NCI-H2171 treated with DMSO at 0.1 percent for 48 hours (cell line): ENCODE measurements at places on chromosomes 4 and X.

GRCh38 chr4:60911127-60911526, 289.0 kb upstream of the ADGRL3 start:
- DNase-seq: no peak

DNA sequence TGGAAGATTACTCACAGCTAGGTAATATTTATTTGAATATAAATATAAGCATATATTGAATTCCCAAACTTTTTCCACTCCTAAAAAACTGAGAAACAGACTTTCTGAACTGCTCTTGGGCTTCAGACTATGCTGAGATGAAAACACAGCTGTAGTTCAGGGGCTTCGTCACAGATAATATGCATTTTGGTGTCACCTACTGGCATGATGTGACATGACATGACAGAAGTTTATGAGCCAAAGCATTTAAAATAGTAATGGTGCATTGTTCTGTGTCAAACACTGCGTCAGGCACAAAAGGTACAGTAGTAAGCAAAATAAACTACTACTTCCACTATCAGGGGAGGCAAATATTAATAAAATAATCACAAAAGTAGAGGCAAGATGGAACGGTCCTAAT, 171.3 kb downstream of the BTC start:
- no peak for DNase-seq

- DNase-seq: no peak
Observed at GRCh38 chr4:152148057-152148456, 387.2 kb upstream of the GATB start.

GRCh38 chr4:153887217-153887616, 98.3 kb upstream of the SFRP2 start:
- DNase-seq: no peak

GRCh38 chr4:2402048-2402842, 16.2 kb downstream of the ZFYVE28 start:
- DNase-seq: peak; percentile 43

- peak; percentile 48 for DNase-seq
Observed at GRCh38 chrX:9189286-9189685, 155.4 kb upstream of the FAM9B start.
